Inflammatory macrophage (primary cell): ENCODE measurements at places on chromosomes 3 and 15.

DNA sequence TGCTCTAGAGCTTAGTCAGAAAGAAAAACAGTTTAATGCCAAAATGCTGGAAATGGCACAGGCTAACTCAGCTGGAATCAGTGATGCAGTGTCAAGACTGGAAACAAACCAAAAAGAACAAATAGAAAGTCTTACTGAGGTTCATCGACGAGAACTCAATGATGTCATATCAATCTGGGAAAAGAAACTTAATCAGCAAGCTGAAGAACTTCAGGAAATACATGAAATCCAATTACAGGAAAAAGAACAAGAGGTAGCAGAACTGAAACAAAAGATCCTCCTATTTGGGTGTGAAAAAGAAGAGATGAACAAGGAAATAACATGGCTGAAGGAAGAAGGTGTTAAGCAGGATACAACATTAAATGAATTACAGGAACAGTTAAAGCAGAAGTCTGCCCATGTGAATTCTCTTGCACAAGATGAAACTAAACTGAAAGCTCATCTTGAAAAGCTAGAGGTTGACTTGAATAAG is 150.5 kb upstream of the LRRFIP2 start:
- peak; percentile 59 for DNase-seq

DNA sequence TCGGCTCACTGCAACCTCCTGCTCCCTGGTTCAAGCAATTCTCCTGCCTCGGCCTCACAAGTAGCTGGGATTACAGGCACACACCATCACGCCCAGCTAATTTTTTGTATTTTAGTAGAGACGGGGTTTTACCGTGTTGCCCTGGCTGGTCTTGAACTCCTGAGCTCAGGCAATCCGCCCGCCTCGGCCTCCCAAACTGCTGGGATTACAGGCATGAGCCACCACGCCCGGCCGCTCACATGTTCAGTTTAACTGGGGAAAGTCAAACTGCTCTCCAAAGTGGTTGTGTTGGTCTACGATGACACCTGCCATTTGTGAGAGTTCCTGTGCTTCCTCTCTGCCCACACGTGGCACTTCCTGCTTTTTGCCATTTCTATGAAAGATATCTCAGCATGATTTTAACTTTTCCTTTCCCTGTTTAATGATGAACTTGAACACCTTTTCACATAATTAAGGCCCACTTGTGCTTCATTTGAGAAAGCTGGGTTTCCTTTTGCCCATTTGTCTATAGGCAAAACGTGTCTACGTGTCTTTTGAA is 877 bp upstream of the GP5 start:
- DNase-seq: no peak

GRCh38 chr3:62371720-62372591 is 1.4 kb downstream of the FEZF2 start:
- DNase-seq: no peak

- DNase-seq: no peak
Measured at GRCh38 chr15:95470997-95471689, 859.4 kb upstream of the NR2F2 start.

DNA sequence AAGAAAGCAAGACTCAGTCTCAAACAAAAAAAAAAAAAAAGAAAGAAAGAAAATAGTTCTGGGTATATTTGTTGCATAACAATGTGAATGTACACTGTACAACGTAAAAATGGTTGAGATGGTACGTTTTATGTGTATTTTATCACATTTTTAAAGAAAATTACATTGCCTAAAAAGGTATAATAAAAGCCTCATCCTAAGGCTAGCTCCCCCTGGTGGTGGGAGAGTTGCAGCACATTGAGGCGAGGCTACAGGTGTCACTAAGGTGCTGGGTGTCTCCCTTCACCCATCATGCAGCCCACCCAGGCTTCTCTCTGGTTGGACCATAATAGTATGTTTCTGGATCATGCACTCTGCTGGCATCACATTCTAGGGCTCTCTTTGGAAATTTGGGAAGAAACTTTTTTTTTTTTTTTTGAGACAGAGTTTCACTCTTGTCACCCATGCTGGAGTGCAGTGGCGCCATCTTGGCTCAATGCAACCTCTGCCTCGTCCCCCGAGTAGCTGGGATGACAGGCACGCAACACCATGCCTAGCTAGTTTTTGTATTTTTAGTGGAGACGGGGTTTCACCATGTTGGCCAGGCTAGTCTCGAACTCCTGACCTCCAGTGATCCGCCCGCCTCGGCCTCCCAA is 12.4 kb upstream of the RAB11A start:
- DNase-seq: peak; percentile 55

DNA sequence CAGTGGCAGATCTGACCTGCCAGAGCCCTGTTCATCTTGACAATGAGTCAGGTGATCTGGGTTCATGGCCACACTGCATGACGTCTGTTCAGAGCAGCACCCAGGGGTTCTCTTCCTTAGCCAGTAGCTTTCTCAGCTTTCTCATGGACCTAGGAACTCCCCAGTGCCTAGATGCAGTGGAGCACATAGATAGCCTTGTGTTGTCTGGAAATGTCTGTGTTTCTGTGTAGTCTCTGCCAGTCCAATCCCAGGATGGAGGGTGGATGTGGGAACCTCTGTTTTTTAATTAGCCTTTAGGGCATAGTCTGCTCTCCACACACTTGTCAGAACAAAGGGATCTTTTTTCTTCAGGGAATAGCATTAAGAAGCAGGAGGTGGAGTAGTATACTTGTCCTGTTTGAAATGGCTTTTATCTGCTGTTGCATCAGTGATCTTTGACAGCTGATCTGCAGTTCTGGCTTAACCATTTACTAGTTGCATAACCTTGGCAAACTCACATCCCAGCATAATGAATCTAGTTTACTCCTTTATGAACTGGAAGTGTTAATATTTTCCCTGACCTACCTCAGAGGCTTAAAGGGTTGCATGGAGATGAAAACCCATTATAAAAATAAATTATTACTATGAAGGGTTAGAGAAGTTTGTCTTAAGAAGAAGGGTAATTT is 16.1 kb upstream of the CACNA1D start:
- no peak for DNase-seq

DNA sequence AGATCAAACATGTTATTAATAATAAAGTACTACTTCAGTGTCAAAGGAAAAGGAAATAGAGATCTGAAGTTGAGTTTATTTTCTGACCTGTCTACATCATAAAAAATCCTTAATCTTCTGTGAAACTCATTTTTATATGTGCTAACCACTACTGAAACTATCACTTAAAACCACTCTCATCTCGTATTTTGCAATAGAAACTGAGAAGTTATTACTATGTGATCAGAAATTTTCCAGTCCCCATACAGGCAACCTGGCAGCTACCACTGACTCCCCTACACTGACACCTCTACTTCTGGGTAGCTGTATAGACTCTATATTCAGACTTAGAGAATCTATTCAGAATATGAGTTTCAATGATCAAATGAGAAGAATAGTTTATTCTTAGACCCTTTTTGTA is 8.3 kb downstream of the HDGFL3 start:
- no peak for DNase-seq

DNA sequence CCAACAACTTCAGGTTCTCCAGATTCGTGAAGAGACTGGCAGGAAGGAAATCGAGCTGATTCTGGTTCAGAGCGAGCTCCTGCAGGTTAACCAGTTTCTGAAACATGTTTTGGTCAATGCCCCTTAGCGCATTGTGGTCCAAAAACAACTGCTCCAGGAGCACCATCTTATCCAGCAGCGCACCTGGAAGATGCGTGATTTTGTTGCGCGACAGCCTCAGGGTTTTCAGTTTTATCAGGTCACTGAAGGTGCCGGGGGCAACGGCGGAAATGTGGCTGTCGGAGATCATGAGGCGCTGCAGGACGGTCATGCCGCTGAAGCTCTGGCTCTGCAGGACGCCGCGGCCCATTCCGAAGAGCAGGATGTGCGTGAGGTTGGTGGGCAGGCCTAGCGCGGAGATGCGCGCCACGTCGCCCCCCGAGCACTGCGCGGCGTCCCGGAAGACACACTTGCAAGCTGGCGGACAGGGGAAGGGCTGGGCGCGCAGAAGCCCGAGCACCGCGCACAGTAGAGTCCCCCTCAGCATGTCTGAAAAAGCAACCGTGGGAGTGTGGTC is 1.2 kb downstream of the GP5 start:
- DNase-seq: no peak

GRCh38 chr3:139559541-139559940 is 20.0 kb upstream of the RBP1 start:
- no peak for DNase-seq

DNA sequence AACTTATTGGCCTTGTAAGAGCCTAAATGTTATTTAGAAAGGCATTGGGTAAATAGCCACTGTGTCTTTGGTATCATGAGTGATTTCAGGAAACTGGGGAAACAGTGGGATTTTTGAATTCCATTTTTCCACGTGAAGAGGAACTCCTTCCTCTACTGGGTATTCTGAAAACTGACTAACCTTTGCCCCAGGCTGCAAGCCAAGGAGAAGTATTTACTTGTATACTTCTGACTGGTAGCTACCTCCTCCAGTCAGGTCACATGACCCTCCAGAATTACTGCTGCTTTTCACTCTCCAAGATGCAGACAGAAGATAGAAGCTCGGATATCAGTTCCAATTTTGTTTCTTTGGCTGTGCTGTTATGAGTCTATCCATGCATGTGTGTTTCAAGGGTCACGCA is 50.9 kb upstream of the MAP3K13 start:
- DNase-seq: peak; percentile 71

DNA sequence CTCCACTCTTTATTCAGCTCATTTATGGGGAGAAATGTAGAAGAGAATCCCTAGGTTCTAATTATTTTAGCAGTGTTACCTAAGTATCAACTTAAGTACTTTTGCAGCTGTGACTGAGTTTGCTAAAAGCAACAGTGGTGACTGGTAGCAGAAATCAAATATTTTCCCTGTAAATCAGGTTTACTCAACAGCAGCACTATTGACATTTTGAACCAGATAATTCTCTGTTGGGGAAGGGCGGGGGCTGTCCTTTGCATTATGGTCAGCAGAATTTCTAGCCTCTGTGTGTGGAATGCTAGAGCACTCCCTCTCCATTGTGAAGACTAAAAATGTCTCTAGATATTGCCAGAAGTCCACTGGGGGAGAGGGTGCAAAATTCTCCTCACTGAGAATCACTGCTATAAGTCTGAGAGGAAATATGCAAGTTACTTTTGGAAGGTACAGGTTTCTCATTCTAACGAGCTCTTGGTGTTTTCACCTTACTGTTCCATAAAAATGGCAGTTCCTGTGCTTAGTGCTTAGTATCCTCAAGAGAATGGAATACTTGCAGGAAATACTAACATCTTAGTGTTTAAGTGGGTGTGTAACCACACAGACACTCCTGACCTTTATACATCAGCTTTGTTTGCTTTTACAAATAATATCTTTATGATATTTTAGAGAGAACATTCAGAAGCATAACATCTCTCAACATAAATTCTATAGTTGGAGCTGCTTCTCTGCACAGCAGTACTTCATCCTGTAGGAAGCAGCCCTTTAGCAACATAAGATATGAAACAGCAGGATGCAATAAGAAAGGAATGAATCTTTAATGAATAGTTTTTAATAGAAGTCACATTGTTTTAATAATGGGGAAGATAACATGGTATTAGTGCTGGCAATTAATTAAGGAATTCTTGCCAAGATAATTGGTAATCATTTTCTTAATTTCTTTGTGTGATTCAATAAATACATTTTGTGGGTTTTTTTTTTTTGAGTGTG is 246.5 kb upstream of the GOLIM4 start:
- DNase-seq: no peak

- DNase-seq: no peak
Measured at GRCh38 chr3:96017556-96017955, 796.8 kb upstream of the EPHA6 start.

- no peak for DNase-seq
Measured at GRCh38 chr15:62644889-62645742, 397.4 kb upstream of the TPM1 start.

DNA sequence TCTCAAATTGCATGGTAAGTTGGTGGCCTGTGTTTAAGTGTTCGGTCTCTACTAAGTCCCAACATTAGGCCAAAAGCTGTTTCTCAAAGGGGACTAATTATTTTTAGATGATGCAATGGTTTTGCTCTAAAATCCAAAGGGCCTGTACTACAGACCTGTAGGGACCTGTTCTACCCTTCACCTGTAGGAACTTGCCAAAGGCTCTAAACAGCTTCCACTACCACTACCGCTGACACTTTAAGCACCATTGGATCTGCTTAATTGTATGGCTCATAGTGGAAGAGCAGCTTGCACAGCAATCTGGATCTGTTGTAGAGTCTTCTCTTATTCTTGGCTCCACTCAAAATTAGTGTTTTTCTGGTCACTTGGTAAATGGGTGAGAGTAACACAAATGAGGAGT is 346.8 kb downstream of the EPHA6 start:
- no peak for DNase-seq
